ENCODE measurements at places on chromosomes 11 and 22.

- DNase-seq, result no peak
Measured at GRCh38 chr11:16986434-16987204, 27.6 kb downstream of the PLEKHA7 start.

- no peak for DNase-seq
Measured at GRCh38 chr22:17767233-17768065, 6.8 kb downstream of the BID start.

- no peak for DNase-seq
Measured at GRCh38 chr11:112794331-112794846, 166.8 kb upstream of the NCAM1 start.

- DNase-seq, result no peak
Measured at GRCh38 chr11:111976767-111977145, 39.6 kb downstream of the DIXDC1 start.

DNA sequence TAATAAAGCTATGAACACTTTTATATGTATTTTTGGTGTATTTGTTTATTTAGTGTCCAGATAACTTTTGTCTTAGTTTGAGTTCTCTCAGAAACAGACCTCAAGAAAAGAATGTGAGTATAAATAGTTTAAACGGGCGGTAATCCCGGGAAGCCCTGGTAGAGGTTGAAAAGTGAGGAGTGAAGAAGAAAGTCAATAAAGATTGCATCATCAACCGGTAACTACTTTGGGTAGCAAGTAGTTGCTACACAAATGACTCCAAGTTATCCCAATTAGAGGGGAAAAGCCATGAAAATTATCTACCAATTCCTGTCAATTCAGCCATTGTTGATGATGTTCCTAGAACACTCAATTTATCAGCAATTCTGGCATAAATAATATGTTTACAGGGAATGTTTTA lies 870.3 kb upstream of the RAG2 start:
- no peak for DNase-seq

DNA sequence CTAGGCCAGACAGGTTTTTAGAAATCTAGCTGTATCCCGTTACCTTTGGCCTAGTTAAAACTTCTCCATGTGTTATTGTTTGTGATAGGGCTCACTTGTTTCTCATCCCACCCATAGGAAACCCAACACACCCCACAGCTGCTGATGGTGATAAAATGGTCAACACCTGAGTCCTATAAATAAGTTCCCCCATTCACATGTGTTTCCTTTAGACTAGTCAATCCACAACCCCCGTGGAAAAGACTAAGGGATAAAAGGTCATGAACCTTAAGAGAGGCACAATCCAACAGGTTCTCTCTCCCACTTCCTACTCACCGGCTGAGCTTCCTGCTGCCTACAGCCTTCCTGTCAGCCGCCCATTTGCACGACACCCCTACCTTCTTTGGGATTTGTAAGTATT lies 768.4 kb downstream of the JRKL start:
- no peak for DNase-seq

DNA sequence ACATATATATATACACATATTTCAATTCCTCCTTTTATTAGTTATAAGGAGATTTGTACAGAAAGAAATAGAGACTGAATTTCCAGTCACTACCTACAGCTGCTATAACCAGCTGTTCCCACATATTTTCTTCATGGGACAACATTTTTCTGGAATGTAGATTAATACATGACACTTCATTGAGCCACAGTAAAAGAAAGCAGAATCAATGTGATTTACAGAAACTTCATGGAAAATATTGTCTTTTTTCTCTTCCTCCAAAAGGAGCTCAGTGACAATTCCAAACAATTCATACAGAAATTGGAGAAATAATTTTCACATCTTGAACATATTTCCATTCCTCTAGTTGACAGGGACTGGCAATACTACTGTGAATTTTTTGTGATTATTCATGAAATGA lies 249.2 kb downstream of the DLG2 start:
- no peak for DNase-seq

- DNase-seq, result no peak
Measured at GRCh38 chr22:46827136-46827780, 64.8 kb downstream of the TBC1D22A start.

DNA sequence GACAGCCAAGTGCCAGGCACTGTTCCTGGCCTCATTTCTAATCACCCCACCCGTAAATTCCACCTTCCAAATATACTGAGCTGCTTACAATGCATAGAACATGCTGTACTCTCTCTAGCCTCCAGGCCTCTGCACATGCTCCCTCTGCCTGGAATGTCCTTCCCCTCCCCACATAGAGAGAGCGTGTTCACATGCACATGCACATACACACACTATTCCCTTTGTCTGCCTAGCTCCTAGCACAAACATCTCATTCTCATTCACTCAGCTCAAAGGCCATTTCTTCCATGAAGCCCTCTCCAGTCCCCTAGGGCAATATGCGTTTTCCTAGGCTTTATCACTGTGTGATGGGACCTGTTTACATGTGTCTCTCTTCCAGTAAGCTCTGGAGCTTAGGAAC lies 144.6 kb downstream of the WT1 start:
- no peak for DNase-seq

DNA sequence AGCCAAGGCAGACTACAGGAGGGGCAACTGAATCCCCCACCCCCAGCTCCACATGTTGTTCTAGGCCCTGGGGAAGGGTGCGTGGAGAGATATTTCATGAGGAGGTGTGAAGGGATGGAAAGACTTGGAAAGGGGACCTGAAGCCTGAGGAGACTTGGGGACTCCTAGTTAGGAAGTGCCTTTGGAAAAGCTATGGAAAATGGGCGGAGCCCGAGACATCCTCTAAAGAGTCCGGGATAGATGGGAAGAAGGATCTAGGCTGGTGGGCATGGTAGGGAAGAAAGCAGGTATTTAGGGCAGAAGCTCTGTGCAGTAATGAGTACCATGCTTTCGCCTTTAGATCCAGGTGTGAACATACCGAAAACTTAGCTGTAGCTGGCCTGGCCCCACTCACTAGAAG lies 15.0 kb upstream of the CYP2R1 start:
- DNase-seq, result no peak

GRCh38 chr11:71286701-71287643 lies 34.6 kb upstream of the SHANK2 start:
- no peak for DNase-seq

- no peak for DNase-seq
Measured at GRCh38 chr11:1557904-1558774, 13.9 kb downstream of the DUSP8 start.

DNA sequence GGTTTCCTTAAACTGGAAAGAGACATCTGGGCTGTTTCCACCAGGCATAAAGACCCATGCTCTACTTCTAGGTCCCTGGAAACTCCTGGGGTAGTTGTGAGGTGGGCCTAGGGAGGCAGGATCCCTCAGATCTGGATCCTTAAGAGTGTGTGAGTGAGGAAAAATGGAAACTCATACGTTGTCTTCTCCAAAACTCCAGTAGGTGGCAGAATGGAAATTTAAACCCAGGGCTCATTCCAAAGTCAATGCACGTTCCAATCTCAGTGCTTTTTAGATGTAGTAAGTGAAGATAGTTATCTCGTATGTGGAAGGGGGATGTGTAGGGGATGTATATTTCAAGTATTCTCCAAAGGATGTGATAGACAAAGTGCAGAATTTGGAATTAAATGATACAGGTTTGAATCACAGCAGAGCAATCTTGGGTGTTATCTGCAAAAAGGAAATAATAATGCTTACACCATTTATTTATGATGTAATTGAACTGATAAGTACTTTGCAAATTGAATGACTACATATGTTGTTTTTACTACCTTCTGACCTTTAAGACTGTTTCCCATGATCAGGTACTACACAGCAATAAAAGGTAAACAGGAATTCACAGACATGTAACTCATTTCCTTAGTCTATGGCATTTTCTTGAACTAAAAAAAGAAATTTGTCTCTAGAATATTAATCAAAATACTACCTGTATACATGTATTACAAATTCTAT lies 13.1 kb upstream of the MMP1 start:
- DNase-seq, result no peak

- no peak for DNase-seq
Measured at GRCh38 chr11:121520243-121521144, 67.7 kb upstream of the SORL1-AS1 start.

All from NCI-H1105 (cell line).